ENCODE measurements at places on chromosomes 16 and 17.

GRCh38 chr16:81645266-81645694, 133.8 kb upstream of the PLCG2 start:
- no peak for DNase-seq

GRCh38 chr16:1300664-1301476, 8.6 kb upstream of the UBE2I start:
- peak; percentile 93 for DNase-seq

DNA sequence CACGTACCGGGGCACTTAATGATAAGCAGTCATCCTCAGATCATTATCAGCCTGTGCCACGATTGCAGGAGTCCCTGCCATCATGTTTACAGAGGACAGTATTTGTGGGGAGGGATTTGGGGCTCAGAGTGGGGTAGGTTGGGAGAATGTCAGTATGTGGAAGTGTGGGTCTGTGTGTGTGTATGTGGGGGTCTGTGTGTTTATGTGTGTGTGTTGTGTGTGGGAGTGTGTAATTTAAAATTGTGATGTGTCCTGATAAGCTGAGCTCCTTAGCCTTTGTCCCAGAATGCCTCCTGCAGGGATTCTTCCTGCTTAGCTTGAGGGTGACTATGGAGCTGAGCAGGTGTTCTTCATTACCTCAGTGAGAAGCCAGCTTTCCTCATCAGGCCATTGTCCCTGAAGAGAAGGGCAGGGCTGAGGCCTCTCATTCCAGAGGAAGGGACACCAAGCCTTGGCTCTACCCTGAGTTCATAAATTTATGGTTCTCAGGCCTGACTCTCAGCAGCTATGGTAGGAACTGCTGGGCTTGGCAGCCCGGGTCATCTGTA, 13.5 kb upstream of the EFCAB13 start:
- DNase-seq, result no peak

DNA sequence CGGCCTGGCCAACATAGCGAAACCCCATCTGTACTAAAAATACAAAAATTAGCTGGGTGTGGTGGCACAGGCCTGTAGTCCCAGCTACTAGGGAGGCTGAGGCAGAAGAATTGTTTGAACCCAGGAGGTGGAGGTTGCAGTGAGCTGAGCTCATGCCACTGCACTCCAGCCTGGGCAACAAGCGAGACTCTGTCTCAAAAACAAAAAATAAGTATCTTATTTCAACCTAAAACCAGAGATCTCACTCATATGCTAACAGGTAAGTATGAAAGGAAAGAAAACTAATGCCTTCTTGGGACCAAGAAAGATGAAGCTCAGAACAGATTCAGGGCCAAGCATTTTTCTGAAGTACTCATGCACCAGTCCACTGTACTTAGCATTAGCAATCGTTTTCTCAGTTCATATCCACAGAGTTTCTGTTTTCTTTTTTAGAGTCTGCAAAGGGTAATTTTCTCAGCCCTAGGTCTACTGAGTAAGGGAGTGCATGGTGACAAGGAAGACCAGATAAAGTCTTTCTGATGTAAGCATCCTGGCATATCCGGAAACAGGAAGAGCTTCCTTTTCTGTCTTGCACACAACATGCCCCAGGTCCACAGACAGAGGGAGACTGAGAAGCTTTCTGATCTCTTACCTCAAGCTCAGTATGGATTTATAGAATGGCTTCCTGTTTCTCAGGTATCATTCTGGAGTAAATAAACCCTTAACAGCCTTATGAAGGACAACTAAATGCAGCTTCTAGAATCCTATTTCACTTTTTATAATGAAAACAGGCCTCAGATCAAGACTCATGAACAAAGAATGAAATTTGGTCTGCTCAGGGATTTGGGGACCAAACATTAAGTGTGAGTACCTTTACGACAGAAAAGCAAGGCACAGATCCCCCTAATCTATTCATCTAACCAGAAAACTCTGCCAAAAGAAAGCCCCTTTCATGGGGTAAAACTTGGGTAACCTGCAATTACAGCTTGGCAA, 38.7 kb upstream of the FOXJ1 start:
- peak; percentile 38 for DNase-seq

DNA sequence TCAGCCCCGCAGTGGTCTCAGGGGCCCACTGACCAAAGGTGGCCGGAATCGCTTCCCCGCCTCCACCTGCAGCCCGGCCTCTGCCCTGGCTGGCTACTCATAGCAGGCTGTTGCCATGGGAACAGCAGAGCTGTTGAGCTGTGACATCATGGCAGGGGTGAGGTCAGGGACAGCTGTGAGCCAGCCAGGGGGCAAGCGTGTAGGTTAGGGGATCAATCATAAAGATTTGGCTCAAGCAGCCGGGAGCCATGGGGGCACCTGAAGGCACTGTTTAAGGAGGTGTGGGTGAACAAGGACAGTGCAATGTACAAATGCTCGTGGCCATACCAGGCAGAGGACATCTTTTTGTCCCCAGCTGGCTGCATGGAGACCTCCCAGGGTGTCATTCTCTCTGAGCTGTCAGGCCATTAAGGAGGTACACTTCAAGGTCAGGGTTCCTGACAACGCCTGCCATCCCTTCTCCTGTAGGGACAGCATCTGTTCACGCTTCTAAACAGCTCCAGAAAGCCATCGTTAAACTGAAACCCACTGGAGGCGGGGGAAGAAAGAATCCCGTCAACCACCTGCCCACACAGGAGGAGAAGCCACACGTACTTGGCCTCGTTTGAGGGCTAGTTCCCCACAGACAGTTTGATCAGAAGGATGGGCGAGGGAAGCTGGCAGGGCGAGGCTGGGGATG, at the start of gene CEP295NL:
Gene CEP295NL (minus strand): TSS at position 101 of the 679 bp plus-strand sequence. CDS start 1,373 bp downstream, outside the sequence.
- DNase-seq, result no peak

DNA sequence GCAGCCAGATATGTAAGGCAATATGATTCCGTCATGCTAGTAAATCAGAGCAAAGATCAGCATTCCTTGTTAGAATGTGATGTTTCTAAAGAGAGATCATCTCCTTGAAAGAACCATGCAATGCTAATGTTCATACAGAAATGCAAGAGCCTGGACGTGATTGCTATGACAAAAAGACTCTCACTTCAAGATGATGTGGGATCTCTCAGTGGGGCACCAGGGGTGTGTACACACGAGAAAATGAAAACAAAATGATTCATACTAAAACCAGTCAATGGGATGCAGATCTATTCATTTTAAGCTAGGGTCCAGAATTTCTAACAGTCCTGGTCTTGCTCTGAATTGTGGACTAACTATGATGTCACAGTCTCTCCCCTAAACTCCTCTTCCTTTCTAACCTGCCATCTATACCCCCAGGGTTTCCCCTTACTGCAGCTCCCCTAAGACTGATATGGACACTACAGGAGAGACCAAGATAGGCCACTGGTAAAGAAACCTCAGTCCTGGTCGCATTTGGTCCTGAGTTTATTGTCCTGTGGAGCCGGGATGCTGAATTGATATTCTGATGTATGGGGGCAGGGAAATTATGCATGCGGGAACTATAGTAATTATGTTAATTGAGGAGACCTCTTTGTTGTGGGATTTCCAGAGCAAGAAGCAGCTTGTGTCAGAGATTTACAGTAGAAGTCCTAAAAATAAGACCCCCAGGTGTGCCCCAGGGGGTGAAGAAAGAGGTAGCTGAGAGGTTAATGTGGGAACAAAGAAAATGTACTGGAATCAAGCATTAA, 179.0 kb downstream of the PMP22 start:
- no peak for DNase-seq

DNA sequence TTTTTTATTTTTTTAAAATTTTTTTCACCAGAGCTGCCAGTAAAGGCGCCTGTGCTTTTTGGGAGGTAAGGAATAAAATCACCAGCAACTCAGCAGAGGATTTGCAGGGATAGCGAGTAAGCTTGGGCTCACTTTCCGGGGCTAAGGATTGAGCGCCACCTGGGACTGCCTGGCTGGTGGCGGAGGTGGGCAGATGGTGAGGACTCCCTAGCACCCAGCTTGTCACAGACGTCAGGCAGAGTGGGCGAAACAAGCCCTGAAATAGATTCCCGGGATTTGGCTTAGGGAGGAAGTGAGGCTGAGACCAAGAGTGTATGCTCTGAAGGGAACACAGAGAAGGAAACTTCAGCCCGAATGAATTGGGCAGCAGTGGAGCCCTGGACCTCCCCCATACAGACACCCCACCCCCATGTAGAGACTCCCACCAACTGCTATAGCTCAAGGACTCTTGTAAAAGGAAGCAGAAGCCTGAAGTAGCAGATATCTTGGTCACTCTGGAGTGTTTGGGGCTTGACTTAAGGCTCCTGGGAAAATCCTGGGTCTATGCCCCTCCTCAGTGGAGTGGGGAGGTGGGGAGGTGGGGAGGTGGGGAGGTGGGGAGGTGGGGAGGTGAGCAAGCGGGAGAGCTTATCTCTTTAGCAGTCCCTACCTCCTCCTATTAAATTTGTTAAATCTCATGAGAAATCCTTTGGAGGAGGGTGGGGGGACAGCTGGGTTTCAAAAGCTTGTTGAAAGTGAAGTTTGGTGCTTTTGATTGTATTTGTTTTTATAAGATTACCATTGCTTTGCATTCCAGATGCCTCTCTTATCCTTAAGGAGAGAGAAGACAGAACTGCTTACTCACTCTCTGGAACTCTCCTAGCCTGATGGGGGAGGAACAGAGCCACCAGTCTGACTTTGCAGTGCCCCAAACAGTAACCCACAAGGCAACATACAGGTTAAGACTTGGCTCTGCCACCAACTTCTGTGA, 8.2 kb downstream of the ARL4D start:
- DNase-seq, result no peak

DNA sequence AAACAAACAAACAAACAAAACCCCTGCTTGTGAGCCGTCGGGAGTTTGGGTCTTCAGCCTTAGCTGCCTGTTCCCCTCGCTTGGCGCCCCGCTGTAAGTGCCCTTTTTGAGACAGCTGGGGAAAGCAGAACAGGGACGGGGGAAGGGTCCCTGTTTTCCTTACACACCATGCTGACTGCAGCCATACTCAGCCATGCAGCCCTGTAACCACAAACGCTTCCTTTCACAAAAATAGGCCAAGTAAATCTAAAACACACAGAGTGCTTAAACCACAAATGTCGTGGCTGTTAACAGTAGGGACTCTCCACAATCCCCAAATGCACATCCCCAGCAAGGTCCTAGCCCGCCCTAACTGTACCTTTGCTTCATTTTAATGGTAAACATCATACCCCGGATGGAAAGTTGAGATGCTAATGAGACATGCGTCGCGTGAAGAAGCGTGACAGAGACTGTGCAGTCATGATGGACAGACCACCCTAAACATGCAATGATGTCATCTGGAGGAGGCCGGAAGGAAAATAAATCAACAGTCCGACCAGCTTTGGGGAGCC, 129.9 kb downstream of the MGAT5B start:
- DNase-seq, result peak; percentile 81

DNA sequence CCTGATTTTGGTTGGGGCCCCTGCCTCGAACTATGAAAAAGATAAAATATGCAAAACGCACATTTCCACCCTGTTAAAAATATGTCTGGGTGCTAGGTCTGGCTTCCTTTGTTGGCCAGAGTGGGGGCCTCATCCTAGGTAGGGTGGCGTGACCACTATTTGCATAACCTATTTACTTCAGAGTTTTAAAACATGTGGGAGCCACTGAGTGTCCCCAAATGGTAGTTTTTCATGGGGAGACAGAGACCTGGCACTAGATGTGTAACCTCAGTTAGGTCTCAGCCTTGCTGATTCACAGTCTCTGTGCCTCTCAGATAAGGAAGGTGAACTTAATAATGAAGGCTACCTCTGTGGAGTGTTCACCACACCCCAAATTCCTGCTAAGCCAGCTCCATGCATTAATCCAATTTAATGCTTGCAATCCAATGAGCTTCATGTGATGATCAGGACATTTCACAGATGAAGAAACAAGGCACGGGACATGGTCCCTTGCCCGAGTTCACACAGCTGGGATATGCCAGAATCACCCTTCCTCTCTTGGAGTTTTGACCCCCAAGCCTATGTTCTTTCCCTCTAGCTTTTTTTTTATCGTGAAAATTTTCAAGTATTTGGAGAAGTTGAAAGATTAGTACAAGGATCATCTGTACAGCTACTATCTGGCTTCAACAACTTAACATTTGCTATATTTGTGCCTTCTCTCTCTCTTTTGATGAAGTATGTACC, 103.4 kb downstream of the IRF8 start:
- peak; percentile 49 for DNase-seq

GRCh38 chr17:33175562-33175961, 117.5 kb downstream of the ASIC2 start:
- DNase-seq, result no peak

DNA sequence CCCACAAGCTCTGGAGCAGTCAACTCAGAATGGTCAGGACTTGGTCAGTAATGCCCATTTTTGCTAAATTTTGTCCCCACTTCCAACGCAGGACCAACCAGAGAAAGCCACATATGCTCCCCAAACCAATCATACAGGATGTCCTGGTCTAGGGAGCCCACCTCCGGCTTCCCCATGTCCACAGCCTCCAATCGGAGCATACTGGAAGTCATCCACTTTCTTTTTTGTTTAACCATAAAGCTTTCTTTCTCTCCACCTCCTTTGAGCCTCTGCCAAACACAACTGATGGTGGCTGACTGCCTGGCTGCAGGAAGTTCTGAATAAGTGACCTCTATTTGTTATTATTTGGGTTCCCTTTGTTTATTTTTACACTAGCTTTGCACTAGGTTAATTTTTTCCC, 549.1 kb downstream of the WWOX start:
- no peak for DNase-seq

- DNase-seq, result no peak
Measured at GRCh38 chr17:28563475-28563874, 7.8 kb downstream of the PIGS start.

GRCh38 chr16:85653290-85653891, 35.4 kb downstream of the GINS2 start:
- DNase-seq, result no peak

- DNase-seq, result no peak
Measured at GRCh38 chr16:89323120-89323960, 105.8 kb downstream of the ZNF778 start.

GRCh38 chr17:27968206-27968732, 74.2 kb upstream of the NLK start:
- no peak for DNase-seq

- DNase-seq, result no peak
Measured at GRCh38 chr16:12422233-12422632, 381.5 kb downstream of the CPPED1 start.

- DNase-seq, result peak; percentile 68
Measured at GRCh38 chr17:45077643-45078042, 16.5 kb downstream of the NMT1 start.
